Stimulated activated CD8-positive, alpha-beta memory T cell treated with anti-CD3 and anti-CD28 coated beads, Interleukin-4, amount 100 ng/mL, for 24 hours (primary cell): ENCODE measurements at places on chromosomes 1 and 21.

DNA sequence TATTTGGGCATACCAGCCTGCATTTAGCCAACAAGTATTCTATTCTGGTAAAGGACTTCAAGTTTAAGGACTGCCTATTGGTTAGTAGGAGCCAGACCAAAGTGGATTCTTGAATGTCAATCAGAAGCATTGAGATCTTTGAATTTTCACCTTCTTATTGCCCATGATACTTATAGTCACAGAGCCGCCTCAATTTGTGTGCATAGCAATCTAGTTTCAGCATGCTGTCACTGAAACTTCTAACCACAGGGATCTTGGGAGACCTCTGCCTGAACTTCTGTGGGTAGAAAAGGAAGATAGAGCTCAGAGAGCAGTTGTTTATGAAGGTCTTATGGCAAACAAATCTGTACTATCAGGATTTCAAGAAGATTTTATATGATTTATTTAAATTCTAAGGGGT is 501.4 kb upstream of the USP24 start:
- DNase-seq: no peak

DNA sequence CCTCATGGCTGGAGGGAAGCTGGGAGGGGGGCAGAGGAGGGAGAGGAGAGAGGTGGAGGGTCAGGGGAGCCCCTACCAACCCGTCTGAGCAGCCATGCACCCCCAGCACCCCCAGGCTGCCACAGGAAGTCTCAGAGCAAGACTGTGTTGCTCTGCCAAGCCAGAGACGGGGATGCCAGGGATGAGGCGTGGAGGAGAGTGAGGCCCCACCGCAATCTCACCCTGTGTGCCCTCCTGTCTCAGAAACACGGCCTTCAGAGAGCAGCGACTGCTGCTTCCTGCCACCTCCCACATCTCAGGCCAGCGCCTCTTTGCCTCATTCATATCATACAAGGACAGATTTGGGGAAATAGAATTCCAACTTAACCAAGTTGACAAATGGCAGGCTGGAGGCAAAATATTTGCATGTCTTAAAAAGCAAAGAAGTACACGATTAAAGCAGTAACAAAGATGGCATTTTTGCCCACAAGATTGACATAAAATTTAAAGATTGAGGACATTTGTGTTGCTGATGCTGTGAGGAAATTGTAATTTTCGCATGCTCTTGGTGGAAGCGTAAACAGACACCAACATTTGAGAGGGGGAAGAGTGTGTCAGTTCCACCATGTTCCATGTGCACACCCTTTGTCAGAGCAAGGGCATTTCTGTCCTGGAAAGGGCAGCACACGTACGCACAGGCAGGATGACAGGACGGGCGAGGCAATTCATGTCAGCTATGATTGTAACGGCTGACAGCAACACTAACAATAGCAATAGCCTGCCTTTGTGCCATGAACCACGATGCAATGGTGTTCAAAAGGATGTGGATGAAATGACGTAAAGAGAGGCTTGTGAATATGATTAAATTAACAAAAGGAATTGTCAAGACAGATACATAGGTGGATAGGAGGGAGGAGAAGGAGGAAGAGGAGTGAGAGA is 59.0 kb upstream of the BACE2 start:
- DNase-seq: no peak

GRCh38 chr1:5751163-5751540 is 241.1 kb downstream of the NPHP4 start:
- DNase-seq: no peak

GRCh38 chr1:3614755-3615742 is 3.7 kb upstream of the MEGF6 start:
- no peak for DNase-seq

DNA sequence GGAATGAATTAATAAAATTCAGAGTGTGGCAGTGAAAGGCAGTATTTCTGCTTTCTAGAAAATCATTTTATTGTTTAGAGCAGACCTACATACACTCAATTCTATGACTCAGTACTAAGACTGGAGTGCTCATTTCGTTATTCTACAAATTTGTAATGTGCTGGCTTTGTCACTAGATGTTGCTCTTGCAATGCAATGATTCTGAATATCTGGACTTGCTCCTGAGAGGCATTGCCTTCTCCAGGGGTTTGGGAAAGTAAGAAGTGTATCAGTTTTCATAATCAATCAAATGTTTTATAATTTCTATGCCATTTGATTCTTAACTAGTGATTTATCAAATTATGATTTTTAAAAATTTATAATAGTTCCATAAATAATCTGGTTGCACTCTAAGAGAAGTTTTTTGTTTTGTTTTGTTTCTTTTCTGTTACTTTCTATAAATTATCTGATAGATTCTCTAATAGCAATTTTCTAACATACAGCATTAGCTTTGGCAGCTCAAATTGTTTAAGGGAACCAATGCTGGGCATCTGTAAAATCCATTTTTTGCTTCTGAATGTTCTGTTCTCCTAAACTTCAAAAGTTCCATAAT is 280.5 kb upstream of the SGIP1 start:
- DNase-seq: no peak

- DNase-seq: no peak
Observed at GRCh38 chr1:173362543-173362942, 114.6 kb upstream of the PRDX6 start.

- no peak for DNase-seq
Observed at GRCh38 chr1:22508991-22509390, 54.3 kb upstream of the EPHA8 start.

DNA sequence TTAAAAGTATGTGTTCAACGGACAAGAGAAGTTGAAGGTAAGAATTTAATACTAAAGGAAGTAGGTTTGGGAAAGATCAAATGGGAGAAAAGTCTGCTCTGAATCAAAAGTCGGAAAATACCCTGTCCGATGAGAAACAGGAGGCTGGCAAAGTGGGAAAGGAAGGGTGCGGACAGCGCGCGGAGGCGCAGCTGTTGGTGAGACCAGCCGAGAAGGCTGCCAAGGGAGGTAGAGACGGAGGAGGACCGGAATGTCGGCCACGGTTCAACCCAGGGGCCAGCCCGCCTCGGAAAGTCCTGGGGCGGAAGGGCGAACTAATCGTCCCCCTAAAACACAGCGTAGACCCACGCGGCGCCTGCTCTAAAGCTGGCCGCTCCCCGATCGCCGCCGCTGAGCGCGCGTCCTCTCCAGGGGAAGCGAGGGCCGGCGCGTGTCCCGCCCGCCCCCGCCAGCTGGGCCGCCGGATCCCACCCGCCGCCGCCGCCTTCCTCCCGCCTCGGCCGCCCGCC is 639 bp upstream of the SPATA1 start:
- no peak for DNase-seq

- DNase-seq: no peak
Observed at GRCh38 chr1:207352554-207352953, 31.1 kb downstream of the CD55 start.

- DNase-seq: no peak
Observed at GRCh38 chr1:44436401-44437106, 31.5 kb downstream of the RNF220 start.

GRCh38 chr1:51605961-51606723 is 10.8 kb upstream of the OSBPL9 start:
- no peak for DNase-seq

DNA sequence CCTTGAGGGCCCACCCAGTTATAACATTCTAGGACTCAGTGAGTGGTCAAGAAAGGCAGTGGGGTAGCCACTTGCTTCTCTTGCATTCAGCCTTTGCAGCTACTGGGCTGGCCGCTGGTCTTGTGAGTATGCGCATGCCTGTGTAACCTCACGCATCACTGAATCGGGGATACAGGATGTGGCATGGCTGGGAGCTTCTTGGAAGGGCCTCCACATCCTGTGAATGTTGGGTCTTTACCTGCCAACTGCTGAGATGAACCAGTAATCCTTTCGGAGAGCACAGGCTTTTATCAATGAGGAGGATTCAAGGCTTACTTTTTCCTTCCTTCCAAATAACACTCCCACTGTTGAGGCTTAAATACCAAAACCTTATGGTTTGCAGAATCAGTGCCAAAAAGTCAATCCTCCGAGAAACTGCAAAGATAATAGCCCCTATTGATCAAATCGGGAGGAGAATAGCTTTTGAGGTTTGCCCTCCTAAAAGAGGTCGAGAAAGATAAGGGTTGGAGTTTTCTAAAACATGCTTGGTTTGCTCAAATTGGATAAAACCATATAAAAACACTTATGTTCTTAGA is 198.9 kb upstream of the UBE2U start:
- DNase-seq: no peak

GRCh38 chr21:38858026-38858811 is 52.5 kb downstream of the ETS2 start:
- no peak for DNase-seq

GRCh38 chr1:153750026-153750995 is 22.5 kb downstream of the INTS3 start:
- DNase-seq: no peak

- no peak for DNase-seq
Observed at GRCh38 chr1:7644086-7644485, 127.0 kb upstream of the VAMP3 start.

- DNase-seq: no peak
Observed at GRCh38 chr1:183841950-183842794, 37.3 kb downstream of the RGL1 start.

DNA sequence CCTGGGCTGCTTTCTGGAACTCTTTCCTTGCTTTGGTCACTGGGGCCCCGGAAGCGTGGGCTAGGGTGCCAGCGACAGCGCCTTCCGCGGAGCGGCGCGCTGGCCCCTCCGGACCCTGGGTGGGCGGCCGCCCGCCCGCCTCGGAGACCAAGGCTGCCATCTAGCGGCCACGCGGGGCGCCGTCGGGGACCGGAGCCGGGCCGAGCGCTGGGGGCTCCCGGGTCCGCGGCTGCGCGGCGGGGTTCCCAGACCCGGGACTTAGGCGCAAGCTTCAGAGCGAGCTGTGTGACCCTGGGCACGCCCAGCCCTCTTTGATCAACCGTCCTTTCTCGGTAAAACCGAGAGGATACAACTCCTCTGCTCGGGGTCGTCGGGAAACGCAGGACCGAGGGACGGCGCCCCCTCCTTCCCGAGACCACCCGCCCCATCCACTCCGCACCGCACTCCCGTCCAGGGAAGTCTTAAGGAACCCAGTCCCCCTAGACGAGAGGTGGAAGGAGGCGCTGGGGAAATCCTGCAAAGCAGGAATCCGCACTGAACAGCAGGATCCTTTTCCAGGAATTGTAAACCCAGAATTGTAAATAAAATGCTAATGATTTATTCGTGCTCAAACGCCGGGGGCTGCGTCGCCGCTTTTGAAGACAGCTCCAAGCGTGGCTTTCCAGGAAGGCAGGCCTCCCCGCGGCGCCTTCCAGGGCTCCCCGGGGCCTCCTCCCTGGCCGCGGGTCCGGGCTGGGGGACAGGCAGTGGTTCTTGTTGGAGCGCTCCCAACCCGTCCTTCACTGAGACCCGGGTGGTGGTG is 41.2 kb downstream of the RRAGC start:
- DNase-seq: peak; percentile 42

GRCh38 chr1:118563981-118564951 is 379.2 kb upstream of the SPAG17 start:
- DNase-seq: no peak
